ENCODE measurements at places on chromosomes 4 and X.

DNA sequence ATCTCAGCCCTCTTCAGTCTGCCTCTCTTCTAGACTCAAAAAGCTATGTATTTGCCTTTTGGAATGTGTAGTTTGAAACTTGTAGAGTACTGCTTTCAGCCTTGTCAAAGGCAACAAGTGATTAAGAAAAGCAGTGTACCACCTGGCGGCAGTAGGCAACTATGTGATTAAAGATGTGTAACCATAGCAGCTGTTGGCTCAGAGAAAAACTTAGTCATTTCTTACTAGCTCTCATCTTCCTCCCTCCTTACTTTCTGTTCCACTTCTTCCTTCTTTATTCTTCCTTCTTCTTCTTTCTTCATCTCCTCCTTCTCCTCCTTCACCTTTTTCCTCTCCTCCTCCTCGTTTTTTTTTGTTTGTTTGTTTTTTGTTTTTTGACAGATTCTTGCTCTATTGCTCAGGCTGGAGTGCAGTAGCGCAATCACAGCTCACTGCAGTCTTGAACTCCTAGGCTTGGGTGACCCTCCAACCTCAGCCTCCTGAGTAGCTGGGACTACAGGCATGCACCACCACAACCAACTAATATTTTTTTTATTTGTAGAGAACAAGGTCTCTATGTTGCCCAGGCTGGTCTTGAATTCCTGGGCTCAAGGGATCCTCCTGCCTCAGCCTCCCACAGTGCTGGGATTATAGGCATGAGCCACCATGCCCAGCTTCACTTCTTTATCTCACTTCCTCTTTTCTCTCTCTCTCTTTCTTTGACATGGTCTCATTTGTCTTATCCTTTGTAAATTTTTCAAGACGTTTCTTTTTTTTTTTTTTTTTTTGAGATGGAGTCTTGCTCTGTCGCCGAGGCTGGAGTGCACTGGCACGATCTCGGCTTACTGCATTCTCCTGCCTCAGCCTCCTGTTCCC, 32.6 kb downstream of the ABHD18 start:
- no peak for DNase-seq

DNA sequence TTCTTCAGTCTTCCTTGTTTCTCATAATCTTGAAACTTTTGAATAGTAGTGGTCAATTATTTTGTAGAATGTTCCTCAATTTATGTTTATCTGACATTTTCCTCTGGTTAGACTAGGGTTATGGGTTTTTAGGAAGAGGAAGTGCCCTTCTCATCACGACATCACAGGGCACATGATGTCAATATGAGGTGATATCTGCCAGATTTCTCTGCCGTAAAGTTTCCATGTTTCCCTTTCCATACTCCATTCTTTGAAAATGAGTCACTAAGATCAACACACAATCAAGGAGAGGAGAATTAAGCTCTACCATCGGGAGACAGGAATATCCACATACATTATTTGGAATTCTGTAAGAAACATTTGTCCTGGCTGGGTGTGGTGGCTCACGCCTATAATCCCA, 28.4 kb downstream of the RP2 start:
- DNase-seq, result no peak

GRCh38 chrX:36160081-36160480, 240.5 kb downstream of the CFAP47 start:
- DNase-seq, result no peak

DNA sequence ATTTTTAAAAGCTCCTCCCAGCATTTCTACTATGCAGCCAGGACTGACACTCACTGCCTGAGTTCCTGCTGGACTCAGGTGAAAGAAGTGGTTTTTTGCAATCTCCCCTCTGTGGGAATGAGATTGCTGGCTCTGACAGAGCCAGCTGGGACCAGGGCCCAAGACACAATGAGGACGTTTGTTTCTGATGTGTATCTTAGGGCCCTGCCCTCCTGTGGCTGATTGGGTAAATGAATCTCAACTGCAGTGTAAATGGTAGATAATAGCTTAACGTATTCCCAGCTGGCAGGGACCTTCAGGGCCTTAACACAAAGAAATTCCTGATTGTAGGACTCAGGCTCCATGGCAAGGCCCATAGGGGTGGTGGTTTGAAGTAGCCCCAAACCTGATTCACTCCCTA, 85.8 kb upstream of the PRPS1 start:
- peak; percentile 38 for DNase-seq

GRCh38 chr4:159983082-159983481, 880.2 kb downstream of the RAPGEF2 start:
- DNase-seq, result no peak

DNA sequence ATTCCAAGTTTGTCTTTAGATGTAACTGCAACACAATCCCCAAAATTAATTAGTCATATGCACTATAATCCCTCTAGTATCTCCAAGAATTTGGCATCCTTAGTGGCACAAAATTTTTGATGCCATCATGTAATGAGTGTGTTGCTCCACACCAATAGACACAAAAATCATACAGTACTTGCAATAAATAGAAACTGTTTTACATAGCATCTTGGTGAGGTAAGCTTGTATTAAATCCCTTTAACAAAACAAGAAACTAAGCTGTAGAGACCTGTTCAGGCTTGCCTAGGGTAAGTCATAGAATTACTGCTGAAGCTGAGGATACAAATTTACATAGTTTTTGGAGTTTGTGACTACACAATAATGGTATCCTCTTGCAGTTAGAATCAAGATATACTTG, 64.5 kb upstream of the PRSS12 start:
- DNase-seq, result no peak

DNA sequence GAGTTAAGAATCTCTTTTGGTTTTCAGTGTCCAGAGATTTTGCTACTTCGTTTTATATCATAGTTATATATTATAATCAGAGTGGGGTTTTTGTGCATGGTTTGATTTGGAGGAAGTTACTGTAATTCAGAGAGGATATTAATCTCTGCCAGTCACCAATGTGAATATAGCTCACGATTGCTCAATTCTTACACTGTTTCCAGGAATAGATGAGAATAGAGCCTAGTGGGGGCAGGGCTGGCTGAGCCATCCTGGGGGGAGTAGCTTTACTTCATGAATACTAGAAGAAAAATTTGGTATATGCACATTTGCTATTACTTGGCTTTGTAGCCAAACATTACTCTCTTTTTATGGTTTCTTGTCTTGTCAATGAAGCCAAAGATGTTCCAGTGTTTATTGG, 60.9 kb upstream of the TRPC3 start:
- no peak for DNase-seq

GRCh38 chrX:73069365-73070035, 9.8 kb downstream of the PABPC1L2A start:
- DNase-seq, result no peak

DNA sequence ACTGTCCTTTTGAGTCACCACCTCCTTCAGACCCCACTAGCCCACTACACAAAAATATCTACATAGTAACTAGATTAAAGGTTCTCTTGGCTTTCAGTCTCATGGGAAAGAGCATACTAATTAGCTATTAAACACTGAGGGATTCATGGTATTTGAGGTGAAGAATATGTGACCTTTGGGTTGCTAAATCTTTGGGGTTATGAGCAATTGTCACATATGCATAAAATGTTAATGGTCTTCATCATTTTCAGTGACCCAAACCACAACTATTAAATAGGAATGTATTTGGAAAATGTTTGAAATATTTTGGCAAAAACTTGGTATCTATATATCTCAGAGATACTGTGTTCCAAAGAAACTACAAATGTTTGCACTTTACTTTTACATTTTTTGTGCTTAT, 365.1 kb downstream of the MAGEB5 start:
- no peak for DNase-seq

DNA sequence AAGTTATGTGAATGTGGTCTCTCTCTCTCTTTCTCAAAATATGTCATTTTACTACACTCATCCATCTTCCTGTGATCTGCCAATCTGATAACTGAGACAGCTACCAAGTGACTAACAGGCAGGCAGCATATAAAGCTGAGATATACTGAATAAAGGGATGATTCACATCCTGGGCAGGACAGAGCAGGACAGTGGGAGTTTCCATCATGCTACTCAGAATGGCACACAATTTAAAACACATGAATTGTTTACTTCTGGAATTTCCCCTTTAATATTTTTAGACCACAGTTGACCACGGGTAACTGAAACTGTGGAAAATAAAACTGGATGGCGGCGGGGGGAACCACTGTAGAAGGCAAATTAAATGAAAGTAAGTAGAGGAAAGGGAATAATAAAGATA, 58.6 kb upstream of the DCTD start:
- no peak for DNase-seq

DNA sequence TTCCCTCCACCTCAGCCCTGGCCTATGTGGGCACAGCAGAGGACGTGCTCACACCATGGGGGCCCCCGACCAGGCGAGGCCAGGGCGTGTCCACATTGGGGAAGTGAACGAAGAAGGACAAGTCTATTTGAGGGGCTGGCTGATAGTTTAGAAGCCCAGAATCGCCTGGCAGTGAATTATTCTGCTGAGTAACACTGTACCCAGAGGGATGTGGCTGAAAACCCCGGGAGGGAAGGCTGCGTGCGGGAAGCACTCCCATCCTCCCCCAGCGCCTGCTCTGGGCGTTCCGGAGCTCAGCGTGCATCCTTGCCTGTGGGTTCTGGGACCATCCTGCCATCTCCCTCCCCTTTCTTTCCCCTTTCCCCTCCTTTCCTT, 66.6 kb downstream of the TRMT44 start:
- DNase-seq, result no peak

DNA sequence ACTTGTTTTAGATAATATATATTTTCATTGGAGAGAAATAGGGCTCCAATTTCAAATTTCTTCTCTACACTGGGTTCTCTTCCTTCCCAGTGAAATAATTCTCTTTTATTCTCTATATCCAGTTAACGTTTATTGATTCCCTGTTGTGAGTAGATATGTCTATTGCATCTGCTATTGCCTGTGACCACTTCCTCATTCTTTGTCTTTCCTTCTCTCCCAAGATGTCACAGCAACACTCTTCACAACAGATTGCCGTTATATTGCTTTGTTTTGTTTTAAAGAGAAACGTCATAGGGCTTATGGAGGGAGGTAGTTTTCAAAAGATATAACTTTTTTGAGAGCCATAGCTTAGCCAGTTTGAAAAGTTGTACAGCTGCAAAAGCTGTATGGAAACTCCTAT, 343.8 kb downstream of the ARHGAP24 start:
- DNase-seq, result no peak

GRCh38 chr4:10581022-10581421, 103.5 kb downstream of the CLNK start:
- no peak for DNase-seq

- peak; percentile 16 for DNase-seq
Observed at GRCh38 chrX:128518508-128518907, 466.3 kb upstream of the ACTRT1 start.

Data from COR-L47 (cell line).